ENCODE measurements at places on chromosomes 3 and 15.

DNA sequence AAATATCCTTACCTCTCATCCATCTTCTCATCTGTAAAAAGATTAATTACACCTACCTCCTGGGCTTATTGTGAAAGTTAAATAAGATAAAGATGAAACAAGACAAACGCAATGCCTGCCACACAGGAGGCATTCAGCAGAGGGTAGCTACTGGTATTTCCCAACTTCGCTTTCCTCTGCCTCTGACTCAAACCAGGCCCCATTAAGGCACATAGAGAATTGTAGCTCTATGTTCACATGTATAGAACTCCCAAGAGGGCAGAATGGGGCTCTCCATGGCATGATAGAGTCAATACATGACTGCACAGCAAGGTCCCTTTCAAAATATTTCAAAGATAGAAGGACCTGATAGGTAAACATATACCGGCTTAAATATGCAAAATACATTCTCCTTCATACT lies 1.4 kb downstream of the LYSMD2 start:
- DNase-seq: no peak

GRCh38 chr3:142657033-142657432 lies 60.8 kb downstream of the PLS1 start:
- DNase-seq: no peak

DNA sequence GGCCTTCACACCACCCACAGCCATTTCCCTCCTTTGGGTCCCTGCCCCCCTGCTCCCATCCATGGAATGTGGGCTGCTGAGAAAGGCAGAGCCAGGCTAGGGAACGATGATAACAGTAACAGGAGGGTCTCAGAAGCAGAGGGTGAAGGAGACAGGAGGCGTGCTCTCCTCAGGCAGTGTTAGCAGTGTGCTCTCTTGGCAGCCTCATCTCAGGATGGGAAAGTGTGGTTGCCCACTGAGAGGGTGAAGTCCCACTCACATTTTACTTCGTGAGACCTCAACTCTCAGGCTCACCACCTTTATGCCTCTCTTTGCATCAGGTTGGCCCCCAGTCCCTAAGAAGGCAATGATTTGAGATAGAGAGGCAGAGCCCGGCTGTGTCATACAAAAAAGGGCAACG lies 24.5 kb downstream of the TIGIT start:
- no peak for DNase-seq

- DNase-seq: no peak
These were observed 40.9 kb downstream of the SCAP start for GRCh38 chr3:47434849-47435248.

GRCh38 chr3:158737976-158738615 lies 5.8 kb upstream of the RARRES1 start:
- no peak for DNase-seq

GRCh38 chr15:70669966-70670658 lies 93.2 kb downstream of the UACA start:
- DNase-seq: no peak

Measured in stimulated activated CD4-positive, alpha-beta T cell treated with anti-CD3 and anti-CD28 coated beads, Interleukin-1b, Interleukin-23, amount 100 ng/mL, for 1 hour (primary cell).